ENCODE measurements at places on chromosomes 5 and 9.

- no peak for DNase-seq
Observed at GRCh38 chr9:107147134-107147533, 135.9 kb upstream of the RAD23B start.

DNA sequence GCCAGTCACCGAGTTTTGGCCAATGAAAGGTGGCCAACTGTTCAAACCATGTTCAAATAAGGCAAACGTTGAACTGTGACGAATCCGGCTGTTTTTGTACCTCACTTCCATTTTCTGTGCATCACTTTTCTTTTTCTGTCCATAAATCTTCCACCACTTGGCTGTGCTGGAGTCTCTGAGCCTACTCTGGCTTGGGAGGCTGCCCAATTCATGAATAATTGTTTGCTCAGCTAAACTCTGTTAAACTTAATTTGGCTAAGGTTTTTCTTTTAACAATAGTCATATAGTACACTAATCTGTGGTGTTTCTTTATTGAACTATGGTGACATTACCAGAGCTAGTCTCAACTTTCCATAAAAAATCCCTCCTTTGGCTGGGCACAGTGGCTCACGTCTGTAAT, 11.3 kb downstream of the NIM1K start:
- no peak for DNase-seq

GRCh38 chr9:137281345-137282116, 4.0 kb downstream of the TOR4A start:
- no peak for DNase-seq

DNA sequence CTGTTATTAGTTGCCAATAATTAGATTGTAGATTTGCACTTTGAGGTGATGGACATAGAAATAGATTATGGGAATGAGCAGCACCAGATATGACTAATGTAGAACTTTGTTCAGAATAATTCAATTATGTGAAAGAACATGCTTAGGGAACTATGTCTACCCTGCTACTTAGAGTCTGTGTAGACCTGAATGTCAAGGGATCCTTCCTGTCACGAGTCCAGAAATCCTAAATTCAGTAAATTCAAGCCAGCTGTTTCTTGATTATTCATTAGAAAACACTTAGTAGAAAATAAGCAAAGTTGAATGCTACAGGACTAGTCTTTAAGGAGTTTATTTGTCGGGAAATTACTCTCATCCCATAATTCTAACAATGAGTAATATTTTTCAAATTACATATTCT, 887.3 kb upstream of the SEMA6A start:
- no peak for DNase-seq

DNA sequence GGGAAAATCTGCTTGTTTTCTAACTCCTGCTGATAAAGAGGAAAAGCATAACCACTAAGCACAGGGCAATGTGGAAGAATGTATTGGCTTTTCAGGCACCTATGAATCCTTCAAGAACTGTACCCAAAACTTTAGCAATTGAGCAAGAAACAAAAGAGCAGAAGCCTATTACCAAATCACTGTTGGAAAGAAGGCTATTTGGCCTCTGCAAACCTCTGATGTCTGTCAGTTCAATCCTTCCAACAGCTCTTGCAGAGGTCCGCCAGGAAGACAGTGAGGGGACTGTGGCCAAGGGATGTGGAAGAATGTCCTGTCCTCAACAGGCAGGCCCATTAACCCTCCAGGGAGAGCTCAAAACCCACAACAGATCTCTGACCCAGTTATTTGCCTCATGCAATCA, 328.6 kb downstream of the ENC1 start:
- DNase-seq = no peak

- no peak for DNase-seq
Observed at GRCh38 chr5:164214698-164215097, 709.3 kb downstream of the MAT2B start.

DNA sequence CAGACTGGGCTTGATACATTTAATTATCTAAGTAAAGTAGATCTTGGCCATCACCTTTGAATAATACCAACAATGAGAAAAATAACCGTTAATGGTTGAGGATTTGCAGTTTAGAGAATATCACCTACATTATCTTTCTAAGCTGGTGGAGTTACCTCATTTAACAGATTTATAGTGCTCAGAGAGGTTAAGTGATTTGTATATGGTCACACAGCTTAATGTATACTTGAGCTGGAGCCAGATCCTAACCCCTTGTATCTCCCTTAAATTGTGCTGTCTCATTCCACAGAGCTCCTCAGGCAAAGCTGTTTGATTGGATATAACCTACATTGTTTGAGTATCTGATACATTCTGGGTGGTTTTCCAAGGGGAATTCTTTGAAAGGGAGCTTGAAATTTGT, 57.8 kb downstream of the INSYN2B start:
- DNase-seq = no peak

DNA sequence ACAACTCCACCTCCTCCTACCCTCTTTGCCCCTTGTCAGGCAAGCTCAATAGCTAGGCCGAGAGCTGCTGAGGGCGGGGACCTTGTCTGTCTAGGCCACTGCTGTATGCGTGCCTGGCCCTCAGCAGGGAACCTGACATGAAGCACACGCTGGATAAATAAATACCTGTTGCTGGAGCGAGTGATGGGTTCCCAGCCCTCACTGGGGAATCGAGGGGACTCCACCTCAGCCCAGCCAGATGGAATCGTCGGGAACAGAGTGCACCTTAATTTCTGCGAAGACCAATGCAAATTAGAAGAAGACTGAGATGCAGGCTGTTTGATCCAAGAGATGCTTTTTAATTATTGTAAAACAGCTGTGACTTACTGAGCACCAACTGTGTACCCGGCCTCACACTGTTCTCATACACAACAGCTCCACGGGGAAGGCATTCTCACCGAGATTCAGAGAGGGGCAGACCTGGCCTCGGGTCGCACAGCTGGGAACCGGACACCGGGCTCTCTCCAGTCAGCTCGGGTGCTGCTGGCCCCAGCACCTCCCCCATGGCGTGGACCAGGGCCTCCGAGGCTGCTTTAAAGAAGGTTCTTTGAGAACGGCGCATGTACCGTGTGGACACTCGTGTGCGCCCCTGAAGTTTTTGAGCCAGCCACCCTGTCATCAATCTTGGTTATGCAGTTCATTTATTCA, 109.7 kb upstream of the IER5L start:
- no peak for DNase-seq

DNA sequence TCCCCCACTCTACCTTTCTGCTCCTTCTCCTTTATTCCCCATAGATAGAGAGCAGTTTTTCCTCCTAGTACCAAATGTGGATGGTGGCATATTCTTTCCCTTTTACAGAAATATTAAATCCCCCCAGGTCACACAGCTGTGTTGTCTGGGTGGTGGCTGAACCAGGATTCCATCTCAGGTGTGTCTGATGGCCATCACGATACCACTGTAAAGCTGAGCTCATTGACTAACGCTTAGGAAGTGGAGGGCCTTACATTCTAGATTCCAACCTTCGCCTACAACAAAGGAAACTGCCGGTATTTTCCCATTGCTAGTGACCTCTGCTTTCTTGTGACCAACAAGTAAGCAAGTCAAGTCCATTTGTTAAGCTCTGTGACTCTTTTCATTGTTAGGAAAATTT, 131.9 kb upstream of the KLF4 start:
- no peak for DNase-seq

- DNase-seq = no peak
Observed at GRCh38 chr9:127140181-127140580, 17.7 kb upstream of the ANGPTL2 start.

DNA sequence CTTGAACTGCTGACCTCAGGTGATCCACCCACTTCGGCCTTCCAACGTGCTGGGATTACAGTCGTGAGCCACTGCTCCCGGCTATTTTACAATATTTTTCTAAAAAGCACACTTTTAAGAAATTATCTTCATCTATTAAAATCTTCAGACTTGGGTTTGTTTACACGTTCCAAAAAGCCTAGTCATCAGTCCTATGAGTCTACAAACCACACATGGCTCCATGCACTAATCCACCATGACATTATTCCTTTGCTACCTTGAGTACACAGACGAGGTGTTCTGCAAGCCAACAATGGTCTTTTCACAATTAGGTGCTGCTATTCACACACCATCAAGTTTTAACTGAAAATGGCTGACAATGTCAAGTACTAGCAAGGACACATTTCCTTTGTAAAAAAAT, 41.0 kb downstream of the TRPM6 start:
- no peak for DNase-seq

DNA sequence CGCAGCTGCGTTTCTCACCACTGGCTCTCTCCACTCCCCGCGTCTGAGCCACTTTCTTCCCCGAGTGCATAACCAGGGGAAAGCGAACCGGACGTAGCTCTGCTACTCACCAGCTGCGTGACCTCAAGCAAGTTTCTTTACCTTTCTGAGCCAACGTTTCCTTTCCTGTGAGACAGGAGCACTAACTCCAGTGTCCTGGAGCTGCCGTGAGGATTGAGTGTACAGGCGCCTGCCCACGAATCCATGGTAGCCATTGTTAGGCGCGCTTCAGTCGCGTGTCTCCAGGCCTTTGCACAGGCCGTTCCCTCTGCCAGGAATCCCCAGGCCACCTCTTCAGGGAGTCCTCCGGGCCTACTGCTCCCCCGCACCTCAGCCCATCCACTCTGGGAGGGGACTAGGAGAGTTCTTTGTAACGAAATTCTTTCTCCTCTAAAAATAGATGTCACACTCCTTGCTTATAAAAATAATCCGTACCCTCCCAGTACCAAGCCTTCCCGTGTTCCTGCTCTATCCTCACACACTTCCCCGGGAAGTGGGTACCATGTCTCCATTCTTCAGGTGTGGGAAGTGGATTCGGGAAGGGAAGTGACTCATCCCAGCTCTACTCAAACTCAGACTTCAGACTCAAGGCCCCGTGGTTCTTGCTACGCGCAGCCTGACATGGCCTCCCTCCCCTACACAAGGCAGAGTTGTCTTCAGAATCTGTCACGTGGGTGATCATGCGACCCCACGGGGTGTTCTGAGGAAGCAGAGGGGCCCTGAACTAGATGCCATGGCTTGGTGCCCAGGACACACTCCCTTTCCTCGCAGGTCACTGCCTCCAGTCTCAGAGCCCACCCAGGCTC, 16.1 kb upstream of the CRB2 start:
- DNase-seq = no peak

GRCh38 chr5:66351813-66352212, 207.7 kb downstream of the SREK1 start:
- DNase-seq = no peak
